ENCODE measurements at places on chromosomes 12 and 14.

DNA sequence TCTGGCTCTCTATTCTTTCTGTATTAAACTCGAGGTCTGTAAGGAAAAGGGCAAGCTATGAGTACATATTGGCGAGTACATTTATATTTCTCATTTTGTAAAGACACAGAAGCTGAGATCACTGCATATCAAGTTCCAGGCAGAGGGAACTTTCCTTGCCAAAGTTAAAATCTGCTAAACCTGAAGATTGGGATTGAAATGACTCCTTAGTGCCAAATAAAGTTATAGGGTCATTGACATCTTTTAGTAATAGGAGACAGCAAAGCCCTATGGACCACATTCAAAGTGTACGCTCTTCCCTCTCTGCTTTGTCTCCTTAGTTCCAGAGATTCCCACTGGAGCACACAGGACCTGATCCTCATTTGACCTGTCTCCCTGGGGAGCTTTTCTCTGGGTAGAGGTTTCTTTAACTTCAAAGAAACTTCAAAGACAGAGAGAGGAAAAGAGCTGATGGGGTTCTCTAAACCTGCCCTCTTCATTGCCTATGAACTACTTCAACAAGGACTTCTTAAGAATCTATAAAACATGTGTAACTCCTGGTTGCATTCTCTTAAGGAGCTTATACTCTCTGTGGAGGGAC, 42.6 kb upstream of the PTPRR start:
- no peak for DNase-seq

DNA sequence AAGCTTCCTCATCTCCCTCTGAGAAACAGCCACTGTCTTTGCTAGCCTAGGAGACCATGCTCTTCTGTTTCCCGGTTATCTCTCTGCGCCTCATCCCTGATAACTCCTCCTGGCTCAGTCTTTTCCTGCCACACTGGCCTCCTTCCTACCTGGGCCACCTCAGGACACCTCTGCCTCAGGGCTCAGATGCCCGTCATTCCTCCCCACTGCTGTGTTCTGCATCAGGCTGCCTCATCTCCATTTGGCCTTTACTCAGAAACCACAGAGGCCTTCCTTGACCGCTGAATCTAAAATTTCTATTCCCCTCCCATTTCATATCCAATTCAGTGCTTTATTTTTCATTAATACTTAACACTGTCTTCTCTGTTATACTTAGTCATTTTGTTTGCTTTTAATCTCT, 311.0 kb upstream of the RGS6 start:
- DNase-seq, result no peak

GRCh38 chr14:92965281-92965680, 42.3 kb downstream of the CHGA start:
- no peak for DNase-seq

- no peak for DNase-seq
Measured at GRCh38 chr14:62308891-62309290, 546.7 kb downstream of the SNAPC1 start.

GRCh38 chr12:64580681-64581080, 29.6 kb upstream of the RASSF3 start:
- DNase-seq, result no peak

All from LNCaP clone FGC (cell line).